SW480 (cell line): ENCODE measurements at places on chromosomes 4 and X.

DNA sequence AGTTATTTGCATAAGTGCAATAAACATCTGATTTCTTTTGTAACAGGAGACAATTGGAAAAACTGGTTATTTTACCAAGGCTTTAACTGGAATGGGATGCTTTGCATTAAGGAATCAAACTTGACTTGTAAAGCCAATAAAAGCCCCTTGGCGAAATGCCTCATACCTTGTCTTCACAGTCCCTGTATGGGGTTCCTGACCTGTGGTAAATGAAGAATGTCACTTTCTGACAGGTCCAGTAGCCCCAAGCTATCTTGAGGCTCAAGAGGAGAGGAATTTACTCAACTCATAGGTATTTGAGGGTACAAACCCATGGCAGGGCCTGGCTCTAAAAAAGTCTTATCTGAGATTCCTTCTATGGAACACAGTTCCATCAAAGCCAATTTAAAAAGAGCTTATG lies 78.0 kb downstream of the ACOX3 start:
- no peak for DNase-seq

GRCh38 chrX:23759821-23760220 lies 16.7 kb upstream of the ACOT9 start:
- no peak for DNase-seq

- no peak for DNase-seq
Observed at GRCh38 chr4:151641167-151641566, 119.6 kb downstream of the GATB start.

DNA sequence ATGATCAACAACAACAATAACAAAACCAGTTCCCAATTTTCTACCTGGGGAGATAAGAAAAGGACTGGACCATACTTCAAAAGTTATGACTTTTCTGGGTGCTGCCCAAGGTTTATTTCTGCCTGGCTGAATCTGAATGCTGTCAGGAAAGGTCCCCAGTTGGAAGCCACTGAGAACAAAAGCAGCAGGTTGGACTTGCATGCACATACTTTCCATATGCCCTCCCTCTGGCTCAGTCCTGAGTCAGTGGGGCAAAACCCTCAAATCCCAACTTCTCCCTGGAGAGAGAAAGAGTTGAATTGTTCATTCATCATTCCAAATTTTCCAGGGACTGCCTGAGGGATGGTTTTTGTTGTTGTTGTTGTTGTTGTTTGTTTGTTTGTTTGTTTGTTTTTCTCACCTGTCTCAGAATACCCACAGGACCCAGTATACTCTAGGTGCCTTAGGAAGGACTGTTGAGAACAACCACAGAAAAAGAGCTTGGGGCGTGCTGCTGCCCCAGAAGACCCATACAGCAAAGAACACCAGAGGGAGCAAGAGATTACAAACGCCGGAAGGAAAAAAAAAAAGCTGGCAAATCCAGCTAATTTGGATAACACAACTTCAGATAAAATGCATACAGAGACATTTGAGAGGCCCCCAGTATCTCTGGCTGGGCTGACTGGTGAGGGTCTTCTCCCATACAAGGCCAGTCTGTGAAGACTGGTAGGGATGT lies 138.9 kb upstream of the INPP4B start:
- DNase-seq: peak; percentile 10

DNA sequence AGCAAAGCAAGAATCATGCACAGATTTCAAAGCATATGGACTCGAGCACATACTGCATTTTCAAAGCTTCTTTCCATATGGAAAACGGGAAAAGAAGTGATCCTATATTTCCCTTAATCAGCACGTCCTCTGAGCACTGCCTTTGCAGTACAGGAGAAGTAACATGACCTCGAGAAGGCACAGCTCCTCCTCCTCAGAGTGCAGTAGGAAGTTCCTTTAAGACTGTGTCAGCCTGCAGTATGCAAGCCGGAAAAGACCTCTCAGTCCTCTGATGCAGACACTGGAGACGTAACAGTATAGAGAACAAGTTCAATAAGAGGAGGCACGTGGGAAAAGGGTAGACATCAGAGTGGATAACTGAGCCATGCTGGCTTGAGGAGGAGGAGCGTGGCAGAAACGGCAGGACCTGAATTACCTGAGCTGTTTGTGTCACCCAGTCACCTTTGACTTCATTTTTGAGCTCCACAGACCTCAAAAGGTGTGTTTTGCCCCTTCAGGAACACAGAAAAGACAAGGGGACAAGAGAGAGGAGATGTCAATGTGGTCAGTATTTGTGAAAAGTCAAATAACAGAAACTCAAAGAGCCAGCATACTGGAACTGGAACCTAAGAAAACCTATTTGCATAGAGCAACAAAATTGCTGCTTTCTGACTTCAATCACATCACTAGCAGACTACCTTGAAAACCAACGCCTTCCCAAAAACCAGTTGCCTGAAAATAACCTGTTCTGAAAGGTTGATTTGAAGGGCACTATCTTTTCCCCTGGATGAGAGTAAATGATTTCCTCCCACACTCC lies 20.8 kb downstream of the IRF2 start:
- DNase-seq: no peak

DNA sequence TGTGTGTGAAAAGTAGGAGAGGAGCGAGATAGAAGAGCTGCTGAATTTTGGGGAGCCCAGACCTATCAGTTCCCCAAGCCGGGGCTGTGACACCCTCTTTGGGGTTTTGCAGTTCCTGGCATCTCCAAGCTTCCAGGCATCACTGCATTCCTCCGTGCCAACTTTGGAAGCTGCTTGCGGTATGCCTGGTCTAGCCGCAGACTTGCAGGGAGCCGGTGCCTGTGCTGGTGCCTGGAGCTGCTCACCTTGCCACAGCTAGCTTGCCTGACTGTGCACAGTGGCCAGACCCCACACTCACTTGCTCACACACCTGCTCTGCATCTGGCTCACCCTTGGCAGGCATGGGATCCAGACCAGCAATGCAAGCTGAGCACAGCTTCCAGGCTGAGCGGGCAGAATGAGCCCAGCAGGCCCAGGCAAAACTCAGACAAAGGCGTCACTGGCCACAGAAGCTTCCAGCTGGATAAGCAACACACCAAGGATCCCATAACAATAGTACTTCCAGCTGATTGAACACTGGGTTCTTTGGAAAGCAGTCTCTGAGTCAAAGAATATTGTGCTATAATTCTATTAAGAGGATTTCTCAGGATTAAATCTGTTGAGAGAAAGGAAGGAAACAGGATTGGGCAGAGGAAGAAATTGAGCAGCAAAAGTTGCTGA lies 390.9 kb downstream of the TEX13C start:
- DNase-seq: no peak

GRCh38 chr4:154960476-154960875 lies 179.4 kb downstream of the RBM46 start:
- DNase-seq: no peak

GRCh38 chrX:132908891-132909290 lies 49.5 kb downstream of the HS6ST2 start:
- no peak for DNase-seq

GRCh38 chr4:69656653-69657158 lies 3.7 kb upstream of the UGT2A1 start:
- no peak for DNase-seq
